Non-pigmented ciliary epithelial cell (primary cell): ENCODE measurements at places on chromosomes 7 and 10.

GRCh38 chr7:46525876-46526275 lies 604.8 kb upstream of the IGFBP3 start:
- DNase-seq: peak; percentile 19

DNA sequence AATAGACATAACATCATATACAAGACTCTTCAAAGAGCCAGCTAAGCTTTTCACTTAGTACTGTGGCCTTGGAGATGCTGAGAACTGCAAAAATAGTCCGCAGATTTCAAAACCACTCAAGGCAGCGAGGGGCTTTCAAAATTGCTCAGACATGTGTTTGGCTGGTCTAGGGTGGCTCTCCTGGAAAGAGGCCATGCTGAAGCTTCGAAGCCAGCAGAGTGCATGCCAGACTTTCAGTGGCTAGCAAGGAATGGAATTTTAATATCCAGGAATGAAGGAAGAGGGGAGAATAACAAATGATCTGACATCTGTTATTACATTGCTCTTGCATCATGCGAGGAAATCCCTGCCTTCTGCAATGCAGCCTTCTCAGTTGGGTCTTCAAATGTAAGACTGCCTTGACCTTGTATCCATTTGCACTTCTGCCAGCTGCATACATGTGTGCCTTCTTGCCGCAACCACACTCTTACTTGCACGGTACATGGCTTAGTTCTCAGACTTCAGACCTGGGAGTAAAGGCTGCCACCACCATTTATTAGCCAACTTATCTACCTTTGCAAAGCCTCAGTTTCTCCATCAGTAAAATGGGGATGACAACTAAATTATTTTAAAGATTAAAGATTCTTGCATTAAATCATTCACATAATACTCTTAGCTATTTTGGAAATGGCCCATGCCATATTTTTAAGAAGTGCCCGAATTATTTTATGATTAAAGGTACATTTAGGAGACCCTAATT lies 55.9 kb downstream of the ITIH5 start:
- DNase-seq: no peak

DNA sequence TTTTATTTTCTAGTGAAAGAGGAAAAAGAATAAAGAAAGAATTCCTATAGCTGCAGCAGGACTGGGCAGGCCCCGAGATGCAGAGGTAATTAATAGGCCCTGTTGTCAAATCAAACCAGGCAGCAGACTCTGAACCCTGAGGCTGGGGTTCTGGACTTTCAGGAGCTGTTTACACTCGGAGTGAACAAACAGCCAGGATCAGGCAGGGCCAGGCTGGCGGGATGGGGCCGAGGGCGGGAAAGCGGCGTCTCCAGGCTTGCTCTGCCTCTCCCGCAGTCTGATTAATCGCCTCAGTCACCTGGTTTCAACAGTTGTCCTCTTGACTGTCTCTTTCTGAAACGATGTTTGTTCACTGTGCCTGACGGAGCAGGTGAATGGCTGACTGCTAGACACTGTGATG lies 675.4 kb upstream of the FOXK1 start:
- no peak for DNase-seq

DNA sequence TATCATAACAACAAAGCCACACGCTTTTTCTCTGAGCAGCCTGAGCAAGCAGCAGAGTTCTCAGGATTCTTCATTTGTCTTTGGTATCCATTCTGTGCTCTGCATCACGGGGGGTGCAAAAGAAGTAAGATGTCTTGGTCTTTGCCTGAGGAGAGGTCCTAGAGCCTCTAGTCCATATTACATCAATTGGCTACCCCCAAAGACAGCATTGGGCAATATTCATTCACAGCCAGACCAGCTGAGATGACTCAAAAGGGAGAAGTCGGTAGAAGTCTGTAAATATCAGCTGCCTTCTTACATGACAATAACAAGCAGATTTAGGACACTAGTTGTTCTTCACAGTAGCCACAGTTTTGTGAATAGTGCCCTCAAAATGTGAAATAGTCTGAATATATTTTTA lies 66.6 kb downstream of the FZD1 start:
- no peak for DNase-seq

GRCh38 chr7:117218700-117219099 lies 104.2 kb downstream of the WNT2 start:
- no peak for DNase-seq
